Fibroblast of upper back skin (primary cell): ENCODE measurements at places on chromosomes 5 and 9.
A peak's percentile ranks its signal among the peaks of the same experiment; 100 is the strongest.

GRCh38 chr9:92650839-92651621 lies 18.9 kb downstream of the IPPK start:
- DNase-seq: no peak

- DNase-seq: no peak
Measured at GRCh38 chr9:91488341-91488740, 64.7 kb upstream of the NFIL3 start.

GRCh38 chr9:137069508-137070091 lies 757 bp downstream of the SAPCD2 start:
- no peak for DNase-seq

DNA sequence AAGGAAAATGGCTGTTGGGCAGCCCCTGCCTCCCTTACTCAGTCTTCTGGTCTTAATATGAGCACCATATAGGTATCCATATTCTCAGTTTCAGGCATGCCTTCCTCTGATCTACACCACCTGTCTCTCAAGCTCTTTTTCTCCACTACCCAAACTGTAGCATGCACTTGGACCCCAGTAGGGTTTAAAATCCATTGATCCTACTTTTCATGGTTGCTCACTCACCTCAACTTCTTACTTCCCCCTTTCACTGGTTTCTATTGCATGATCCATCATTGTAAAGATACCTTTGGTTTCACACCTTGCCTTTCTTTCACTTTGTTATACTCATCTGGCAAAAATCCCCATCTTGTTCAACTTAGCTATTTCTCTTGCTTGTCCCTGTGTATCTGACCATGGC lies 159.4 kb downstream of the KDM4C start:
- DNase-seq: no peak

DNA sequence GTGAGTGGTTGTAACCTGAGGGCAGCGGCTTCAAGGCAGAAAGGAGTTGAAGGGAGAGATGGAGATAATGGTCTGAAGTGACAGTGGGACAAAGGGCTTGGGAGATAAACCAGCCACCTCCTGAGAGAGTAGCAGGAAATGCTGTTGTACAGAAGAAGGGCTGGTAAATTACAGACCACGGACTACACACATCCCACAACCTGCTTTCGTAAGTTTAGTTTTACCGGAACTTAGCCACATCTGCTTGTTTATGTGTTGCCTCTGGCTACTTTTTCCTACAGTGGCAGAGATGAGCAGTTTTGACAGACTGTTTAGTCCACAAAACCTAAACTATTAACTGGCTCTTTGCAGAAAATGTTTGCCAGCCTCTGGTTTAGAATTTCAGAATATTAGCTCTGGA lies 269.5 kb downstream of the ARHGEF28 start:
- DNase-seq: no peak

DNA sequence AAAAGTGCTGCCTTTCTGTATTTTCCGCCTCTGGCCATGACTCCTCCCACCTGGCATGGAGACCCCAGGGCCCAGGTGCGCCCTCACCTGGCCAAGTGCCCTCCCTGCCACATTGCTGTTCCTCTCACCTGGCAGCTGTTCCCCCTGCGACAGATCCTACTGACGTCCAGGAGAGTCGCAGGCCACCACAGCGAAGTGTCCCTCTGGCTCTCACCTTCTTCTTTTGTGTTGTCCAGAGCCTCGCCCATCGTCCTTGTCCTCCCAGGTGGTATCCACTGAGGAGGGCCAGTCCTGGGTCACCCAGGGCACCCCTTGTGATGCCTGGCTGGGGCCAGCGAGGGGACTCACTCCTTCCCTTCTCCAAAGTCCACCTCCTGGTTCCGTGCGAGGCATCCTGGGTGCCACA lies 2.6 kb downstream of the NKD2 start:
- DNase-seq: no peak

- DNase-seq: peak; percentile 64
Measured at GRCh38 chr9:2093920-2094597, 78.9 kb downstream of the SMARCA2 start.

DNA sequence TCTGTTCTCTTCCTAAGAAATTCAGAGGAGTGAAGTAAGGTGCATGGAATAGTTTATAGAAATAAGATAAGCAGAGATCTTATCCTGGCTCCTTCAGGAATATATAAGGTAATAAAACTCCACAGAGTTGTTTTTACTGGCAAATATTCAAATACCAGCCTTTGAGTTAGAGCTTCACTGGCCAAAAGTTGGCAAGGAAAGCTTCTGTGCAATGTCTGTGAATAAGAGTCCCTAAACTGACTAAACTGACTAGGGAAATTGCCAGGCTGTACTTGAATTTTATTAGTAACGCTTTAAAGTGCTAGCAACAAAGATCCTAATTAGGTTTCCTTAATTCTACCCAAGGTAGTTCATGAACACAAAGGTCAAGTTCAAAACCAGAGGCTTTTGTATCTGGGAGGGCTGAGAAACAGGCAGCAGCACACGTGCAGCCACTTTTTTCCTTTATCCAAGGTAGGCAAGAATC lies 131.1 kb upstream of the MPDZ start:
- DNase-seq: peak; percentile 45

DNA sequence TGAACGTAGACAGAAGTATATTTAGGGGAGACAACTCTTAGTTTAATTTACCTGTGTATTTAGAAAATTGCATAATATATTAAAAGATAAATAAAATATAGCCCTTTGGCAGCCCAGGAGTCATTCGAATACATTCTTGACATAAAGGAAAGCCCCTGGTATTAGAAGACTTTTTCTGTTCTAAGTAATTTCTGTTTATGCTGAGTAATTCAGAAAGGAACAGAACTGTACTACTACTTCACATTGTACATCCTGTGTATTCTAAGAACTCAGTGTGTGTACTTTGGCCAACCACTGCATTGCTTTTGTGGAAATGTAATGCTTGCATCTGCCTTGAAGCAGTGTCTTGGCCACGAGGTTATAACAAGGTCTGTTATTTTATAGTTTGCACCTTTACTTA lies 136.4 kb downstream of the KDM4C start:
- no peak for DNase-seq

GRCh38 chr5:151537044-151537443 lies 54.1 kb downstream of the FAT2 start:
- DNase-seq: no peak

GRCh38 chr5:111486926-111487325 lies 25.4 kb downstream of the STARD4 start:
- no peak for DNase-seq

GRCh38 chr9:18275313-18275990 lies 198.5 kb upstream of the ADAMTSL1 start:
- no peak for DNase-seq

DNA sequence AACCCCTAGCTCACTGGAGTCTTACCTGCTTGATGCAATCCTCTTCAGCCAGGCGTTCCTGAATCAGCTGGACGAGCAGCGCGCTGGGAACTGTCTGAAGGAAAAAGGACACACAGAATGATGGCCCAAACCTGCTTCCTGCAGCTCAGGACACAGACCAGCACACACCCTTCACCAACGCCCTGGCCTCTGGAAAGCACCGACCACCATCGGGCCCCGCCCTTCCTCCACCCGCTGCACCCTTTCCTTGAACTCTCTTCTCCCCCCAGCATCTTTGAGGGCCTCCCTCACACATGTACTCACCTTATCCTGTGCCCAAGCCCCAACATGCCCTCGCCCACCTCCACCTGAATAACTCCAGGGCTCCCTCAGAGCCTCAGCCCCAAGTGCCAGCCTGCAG lies 23.3 kb downstream of the AK8 start:
- no peak for DNase-seq

DNA sequence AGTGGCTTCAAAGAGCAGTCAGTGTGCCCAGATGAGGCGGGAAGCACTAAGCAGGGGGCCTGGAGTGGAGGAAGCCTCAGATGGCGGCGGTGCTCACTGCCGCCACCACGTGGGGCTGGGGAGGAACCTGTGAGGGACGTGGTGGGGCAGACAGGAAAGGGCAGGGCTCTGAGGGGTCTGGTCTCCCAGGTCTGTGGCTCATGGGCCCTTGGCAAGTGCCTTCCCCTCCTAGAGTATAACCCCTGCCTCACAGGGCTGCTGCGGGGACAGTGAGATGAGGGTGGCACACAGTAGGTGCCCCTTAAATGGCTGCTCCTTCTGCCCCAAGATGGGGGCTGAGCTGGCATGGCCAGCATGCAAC lies 26.6 kb downstream of the NR5A1 start:
- peak; percentile 23 for DNase-seq

- DNase-seq: no peak
Measured at GRCh38 chr5:67730917-67731474, 484.6 kb upstream of the PIK3R1 start.

DNA sequence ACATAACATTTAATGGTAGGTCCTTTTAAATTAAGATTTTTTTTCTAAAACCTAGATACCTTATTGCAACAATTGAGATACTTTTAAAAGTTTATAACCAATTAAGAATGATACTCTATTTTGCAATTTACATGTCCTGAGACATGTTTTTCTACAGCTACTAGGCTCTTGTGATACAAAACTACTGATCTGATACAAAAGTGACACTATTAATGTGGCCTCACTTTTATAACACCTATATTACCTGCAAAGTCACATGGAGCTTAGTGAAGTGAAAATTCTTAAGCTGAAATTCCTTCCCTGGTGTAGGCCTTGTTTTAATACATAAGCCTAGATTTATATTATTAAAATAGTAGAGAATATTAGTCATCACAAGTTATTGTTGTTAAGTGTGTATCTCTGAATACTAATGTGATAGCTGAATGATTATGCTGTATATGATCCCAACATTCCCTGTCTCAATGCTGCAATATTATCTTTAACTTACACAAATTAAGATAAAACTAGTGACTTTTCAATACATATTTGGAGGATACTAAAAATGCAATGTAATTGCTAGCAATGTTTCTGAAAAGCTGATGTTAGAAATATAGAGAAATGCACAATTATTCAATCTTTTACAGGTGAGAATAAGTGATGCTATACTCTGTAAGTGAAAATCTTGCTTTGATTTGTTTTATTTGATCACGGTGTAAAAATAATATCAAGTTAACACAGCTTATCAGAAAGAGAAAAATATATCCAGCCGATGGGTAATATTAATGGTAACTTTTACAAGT lies 2.6 kb downstream of the NFIB start:
- DNase-seq: no peak

DNA sequence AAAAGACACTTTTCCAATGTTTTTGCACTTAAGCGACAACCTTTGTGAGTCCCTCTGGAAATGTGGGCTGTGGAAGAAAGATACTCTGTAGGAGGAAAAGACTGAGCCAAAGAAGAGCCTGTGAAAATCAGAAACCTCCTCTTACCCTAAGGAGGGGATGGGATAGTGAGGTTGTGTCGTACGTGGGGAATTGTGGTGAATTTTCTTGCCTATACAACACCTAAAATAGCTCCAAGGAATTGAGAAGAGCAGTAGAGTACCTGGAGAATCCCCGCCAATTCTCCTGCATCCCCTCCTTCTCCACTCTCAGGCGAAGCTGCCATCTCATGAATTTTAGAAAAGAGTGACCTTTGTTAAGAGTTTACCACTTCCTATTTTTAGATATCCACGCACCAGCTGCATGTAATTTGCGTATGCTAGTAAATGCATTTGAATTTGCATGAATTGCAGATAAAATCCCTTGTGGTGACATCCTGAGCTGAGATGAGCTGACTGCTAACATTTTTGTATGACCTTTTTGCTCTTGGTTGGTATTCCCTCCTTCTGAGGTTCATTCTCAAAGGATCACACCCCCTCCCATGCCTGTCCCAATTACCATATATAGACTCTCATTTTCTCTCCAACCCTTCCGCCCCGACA lies 147.2 kb downstream of the PCSK5 start:
- DNase-seq: no peak

GRCh38 chr5:14039063-14039462 lies 94.6 kb upstream of the DNAH5 start:
- no peak for DNase-seq

DNA sequence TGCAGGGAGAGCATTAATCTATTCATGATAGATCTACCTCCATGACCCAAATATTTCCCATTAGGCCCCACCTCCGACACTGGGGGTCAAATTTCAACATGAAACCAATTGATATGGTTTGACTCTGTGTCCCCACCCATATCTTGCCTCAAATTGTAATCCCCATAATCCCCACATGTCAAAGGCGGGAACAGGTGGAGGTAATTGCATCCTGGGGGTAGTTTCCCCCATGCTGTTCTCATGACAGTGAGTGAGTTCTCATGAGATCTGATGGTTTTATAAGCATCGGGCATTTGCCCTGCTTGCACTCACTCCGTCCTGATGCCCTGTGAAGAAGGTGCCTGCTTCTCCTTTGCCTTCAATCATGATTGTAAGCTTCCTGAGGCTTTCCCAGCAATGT lies 153.5 kb downstream of the SV2C start:
- DNase-seq: no peak

DNA sequence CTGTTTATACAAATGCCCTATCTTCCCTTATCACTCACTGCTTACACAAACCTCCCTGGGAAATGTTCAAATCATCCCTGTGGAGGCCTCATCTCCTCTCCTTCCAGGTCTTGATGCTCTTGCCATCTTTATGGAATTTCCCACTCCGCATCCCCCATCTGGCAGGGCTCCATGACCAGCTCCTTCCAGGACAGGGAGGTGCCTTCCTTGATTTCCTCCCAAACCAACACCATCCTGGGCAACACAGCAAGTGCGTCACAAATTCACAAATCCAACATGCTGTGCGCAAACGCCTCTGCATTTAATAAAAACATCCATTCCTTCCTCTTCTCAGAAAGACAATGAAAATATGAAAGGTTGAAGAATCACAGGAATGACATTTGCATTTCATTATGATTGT lies 51.7 kb downstream of the EPB41L4A start:
- DNase-seq: no peak

DNA sequence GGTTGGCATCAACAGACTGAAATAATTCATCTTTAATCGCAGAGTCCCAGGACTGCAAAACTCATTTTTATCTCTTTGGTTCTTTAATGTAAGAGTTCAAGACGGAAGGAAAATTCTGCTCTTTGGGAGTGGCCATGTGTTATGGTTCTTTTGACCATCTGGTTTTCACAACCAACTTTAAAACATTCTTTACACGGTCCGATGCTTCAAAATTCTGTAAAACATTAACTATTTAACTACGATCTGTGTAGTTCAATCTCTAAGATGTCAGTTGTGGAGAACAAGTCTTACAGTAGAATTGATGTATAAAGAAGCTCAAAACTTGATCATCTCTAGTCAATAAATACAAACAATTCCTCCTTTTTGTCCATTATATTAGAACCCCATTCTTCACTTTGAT lies 83.0 kb downstream of the CMYA5 start:
- no peak for DNase-seq

- DNase-seq: no peak
Measured at GRCh38 chr9:87447547-87448432, 49.9 kb upstream of the DAPK1 start.

DNA sequence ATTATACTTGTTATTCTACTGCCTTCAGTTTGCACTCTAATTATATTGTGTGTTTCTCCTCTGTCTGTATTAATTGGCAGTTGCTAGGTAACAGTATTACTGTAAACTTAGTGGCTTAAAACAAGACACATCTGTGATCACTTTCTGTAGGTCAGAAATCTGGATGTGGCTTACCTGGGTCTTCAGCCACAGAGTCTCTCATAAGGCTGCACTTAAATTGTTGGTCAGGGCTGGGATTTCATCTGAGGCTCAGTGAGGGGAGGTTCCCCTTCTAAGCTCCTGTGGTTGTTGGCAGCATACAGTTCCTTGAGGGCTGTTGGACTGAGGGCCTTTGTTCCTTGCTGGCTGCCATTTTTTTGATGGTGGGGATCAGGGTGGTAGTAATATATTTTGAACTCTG lies 68.8 kb downstream of the SLC44A1 start:
- DNase-seq: no peak

GRCh38 chr5:151757233-151758140 lies 944 bp downstream of the ATOX1 start:
- no peak for DNase-seq

- peak; percentile 23 for DNase-seq
Measured at GRCh38 chr5:21774801-21775200, 1078.3 kb downstream of the CDH12 start.

GRCh38 chr9:26175264-26175663 lies 497.0 kb upstream of the TUSC1 start:
- DNase-seq: peak; percentile 75
